ENCODE measurements at places on chromosomes 3 and 15. TPM values are rescaled to one million over a fixed set of nuclear protein-coding genes. Genes with fewer than 3 reads are reported as not detected.

The CFAP44 gene
- total RNA-seq, result 5.4 TPM

The ARGFX gene
- total RNA-seq, result not detected

The SLC28A1 gene
- total RNA-seq, result 0.80 TPM

The STRIT1 gene
- total RNA-seq, result not detected

The SI gene
- total RNA-seq, result 42.4 TPM

The CTXN2 gene
- 0.16 TPM for total RNA-seq

The EXD1 gene
- total RNA-seq, result not detected

The RHCG gene
- total RNA-seq, result 0.48 TPM

The SNX4 gene
- 45.0 TPM for total RNA-seq

The MEX3B gene
- total RNA-seq, result 0.72 TPM

The CHRM5 gene
- total RNA-seq, result not detected

The DNAH12 gene
- total RNA-seq, result 0.05 TPM

The MUC20 gene
- 58.1 TPM for total RNA-seq

The SNRK gene
- total RNA-seq, result 48.2 TPM

The GOLGA8N gene
- total RNA-seq, result 4.2 TPM

The DAG1 gene
- total RNA-seq, result 107 TPM

The HEMK1 gene
- total RNA-seq, result 28.5 TPM

The CCDC9B gene
- 13.1 TPM for total RNA-seq

The SEMA5B gene
- total RNA-seq, result 1.3 TPM

The PGBD4 gene
- 1.3 TPM for total RNA-seq

The FBXO22 gene
- 30.7 TPM for total RNA-seq

The SUSD5 gene
- 0.17 TPM for total RNA-seq

The PCSK6 gene
- 39.5 TPM for total RNA-seq

The CLDN18 gene
- 0.11 TPM for total RNA-seq

The KNG1 gene
- 1.0 TPM for total RNA-seq

The TMEM108 gene
- total RNA-seq, result 0.20 TPM

The SERINC4 gene
- 0.44 TPM for total RNA-seq

The ITGA11 gene
- total RNA-seq, result 4.1 TPM

The ACAA1 gene
- 135 TPM for total RNA-seq

The HPS3 gene
- total RNA-seq, result 19.5 TPM

The CLRN1 gene
- not detected for total RNA-seq

The VWA5B2 gene
- 2.3 TPM for total RNA-seq

The LRRK1 gene
- 36.0 TPM for total RNA-seq

The CACNA1D gene
- total RNA-seq, result 9.6 TPM

The FSIP1 gene
- 5.3 TPM for total RNA-seq

The RTP1 gene
- total RNA-seq, result not detected

The GOLGA6D gene
- total RNA-seq, result not detected

The NTRK3 gene
- 1.5 TPM for total RNA-seq

The GRK7 gene
- not detected for total RNA-seq

The SH2D7 gene
- total RNA-seq, result 0.58 TPM

The LRRC31 gene
- total RNA-seq, result 66.0 TPM

The ENTPD3 gene
- total RNA-seq, result 0.22 TPM

The PLXNB1 gene
- 131 TPM for total RNA-seq

The SLC22A13 gene
- 1.1 TPM for total RNA-seq

The ACY1 gene
- 153 TPM for total RNA-seq

The TRA2B gene
- 140 TPM for total RNA-seq

The FAM3D gene
- total RNA-seq, result 707 TPM

The STRA6 gene
- not detected for total RNA-seq

The GABRB3 gene
- total RNA-seq, result 1.1 TPM

The SAXO2 gene
- total RNA-seq, result 0.93 TPM

The FAM81A gene
- 6.4 TPM for total RNA-seq

The HRG gene
- total RNA-seq, result not detected

The TIMP4 gene
- 2.0 TPM for total RNA-seq

Data from colonic mucosa (tissue), 4 donors.